Osteoblast (primary cell): ENCODE measurements at places on chromosomes 5 and 9. TPM values are rescaled to one million over a fixed set of nuclear protein-coding genes. Genes with fewer than 3 reads are reported as not detected.

The PRELID2 gene
- 18.0 and 19.5 TPM in 2 replicates for total RNA-seq

The RAB3C gene
- total RNA-seq: not detected in 2 replicates

The TAL2 gene
- 0.36 and 0.59 TPM in 2 replicates for total RNA-seq

The NUTM2F gene
- total RNA-seq: not detected in 2 replicates
